ENCODE measurements at places on chromosomes 2 and 18.

- no peak for DNase-seq
Measured at GRCh38 chr2:38268691-38269327, 108.3 kb downstream of the ATL2 start.

DNA sequence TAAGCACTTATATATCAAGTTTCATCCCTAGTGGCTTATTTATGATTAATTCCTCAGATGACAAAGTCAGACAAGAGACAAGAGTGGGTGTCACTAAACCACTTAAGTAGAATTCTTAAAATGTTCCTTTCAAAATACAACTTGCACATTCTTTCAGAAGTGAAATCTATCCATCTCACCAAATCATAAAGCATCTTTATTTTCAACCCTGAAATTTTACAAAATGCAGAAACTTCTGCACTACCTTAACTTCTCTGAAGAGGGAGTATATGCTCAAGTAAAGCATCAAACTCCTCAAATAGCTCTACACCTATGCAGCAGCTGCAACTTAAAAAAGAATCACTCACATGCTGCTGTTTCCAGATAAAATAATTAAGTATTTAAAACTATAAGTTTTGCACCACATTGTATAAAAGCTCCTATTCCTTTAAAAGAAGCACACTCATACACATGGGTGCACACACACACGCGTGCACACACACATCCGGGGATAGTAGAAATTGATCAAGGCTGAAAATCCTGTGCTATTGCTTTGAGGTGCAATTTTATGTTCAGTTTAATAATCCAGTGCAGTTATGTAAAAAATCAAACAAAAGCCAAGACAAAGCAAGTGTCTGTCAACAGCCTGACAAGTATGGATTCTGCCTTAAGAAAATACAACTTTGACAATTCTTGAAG lies 244.5 kb downstream of the TCF4 start:
- no peak for DNase-seq

GRCh38 chr18:7035807-7036206 lies 81.8 kb downstream of the LAMA1 start:
- DNase-seq: no peak

DNA sequence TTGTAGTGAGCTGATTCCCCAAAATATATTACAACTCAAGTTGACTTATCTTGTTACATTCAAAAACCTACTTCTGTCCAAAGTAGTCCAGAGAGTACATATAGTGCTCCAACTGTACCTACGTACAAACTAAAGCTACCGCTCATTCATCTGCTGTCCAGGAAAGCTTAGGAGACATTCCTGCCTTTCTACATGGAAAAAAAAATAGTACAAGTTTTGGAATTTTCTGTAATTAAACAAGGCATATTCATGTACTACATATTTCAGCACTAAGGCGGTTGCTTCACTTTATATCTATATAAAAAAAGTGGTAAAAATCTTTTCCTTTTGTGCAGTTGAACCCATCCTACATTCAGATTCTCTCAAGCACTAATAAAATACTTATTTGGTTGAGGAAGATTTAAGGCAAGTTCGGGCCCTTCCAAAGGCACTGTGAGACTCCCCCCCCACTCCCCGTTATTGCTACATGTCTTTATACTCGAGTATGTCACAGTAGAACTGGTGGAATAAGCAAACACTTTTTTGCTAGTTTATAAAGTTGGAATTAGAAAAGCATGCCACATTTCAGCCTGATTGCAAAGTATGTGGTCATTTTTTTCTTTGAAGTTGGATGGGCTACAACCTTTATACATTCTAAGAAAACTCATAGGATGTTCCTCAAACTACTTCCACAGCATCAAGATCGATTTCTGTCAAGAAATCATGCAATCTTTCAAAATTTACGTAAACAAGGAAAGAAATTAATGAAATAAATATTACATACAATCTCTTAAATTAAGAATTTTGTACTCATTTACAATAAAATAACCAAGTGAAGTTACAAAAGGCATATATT lies 3.7 kb downstream of the ZFP36L2 start:
- no peak for DNase-seq

GRCh38 chr18:65769652-65770051 lies 18.8 kb downstream of the CDH7 start:
- DNase-seq: no peak

- no peak for DNase-seq
Measured at GRCh38 chr18:34921226-34921625, 120.0 kb upstream of the MAPRE2 start.

- DNase-seq: no peak
Measured at GRCh38 chr2:29351916-29352591, 236.8 kb downstream of the CLIP4 start.
